ENCODE measurements at places on chromosomes 6 and 20. TPM values are rescaled to one million over a fixed set of nuclear protein-coding genes. Genes with fewer than 3 reads are reported as not detected.
A peak's percentile ranks its signal among the peaks of the same experiment; 100 is the strongest.

GRCh38 chr6:46263707-46264086, 92.9 kb upstream of the ENPP5 start:
- peak; percentile 51 for DNase-seq
- no peaks in the 10 kb centered on the region for H3K36me3 ChIP-seq
- H3K27me3 ChIP-seq: peaks cover 42% of the 10 kb centered on the region
- H3K27ac ChIP-seq: no peak overlapping the region

DNA sequence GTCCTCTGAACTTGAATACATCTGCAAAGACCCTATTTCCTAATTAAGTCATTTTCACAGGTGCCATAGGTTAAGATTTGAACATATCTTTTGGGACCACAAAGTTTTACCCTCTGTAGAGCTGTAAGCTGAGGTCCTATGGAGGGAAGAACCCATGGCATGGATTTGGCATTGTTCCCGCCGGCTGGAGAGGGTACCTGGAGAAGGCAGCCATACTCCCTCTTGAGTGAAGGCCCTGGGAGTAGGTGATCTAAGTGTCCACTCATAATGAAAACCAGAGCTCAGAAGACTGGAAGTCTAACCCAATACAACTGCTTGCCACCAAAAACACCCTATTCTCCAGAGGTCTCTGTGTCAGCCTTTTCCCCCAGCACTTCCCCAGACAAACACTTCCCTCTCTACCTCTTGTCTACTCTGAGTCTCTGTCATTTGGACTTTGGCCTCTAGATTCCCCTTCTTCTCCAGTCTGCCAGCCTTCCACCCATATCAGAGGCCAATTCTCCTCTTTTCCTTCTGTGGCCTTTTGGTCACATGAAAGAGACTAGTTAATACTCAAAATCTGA, 363.9 kb downstream of the MAFB start:
- H3K27me3 ChIP-seq: no peaks in the 10 kb centered on the region
- no peak for DNase-seq
- H3K36me3 ChIP-seq: no peaks in the 10 kb centered on the region
- H3K4me3 ChIP-seq: no peak overlapping the region
- H3K27ac ChIP-seq: no peak overlapping the region

GRCh38 chr6:158353883-158354877, 41.9 kb downstream of the TULP4 start:
- no peaks in the 10 kb centered on the region for H3K4me1 ChIP-seq
- DNase-seq: no peak
- no peak overlapping the region for H3K27ac ChIP-seq
- H3K36me3 ChIP-seq: no peaks in the 10 kb centered on the region
- H3K4me3 ChIP-seq: no peak overlapping the region

The APOBEC2 gene
- total RNA-seq: not detected

The ALDH8A1 gene
- total RNA-seq: 1.9 TPM

Measured in PC-3 (cell line).